ENCODE measurements at places on chromosomes 2 and 18.

GRCh38 chr2:48819206-48819735 is 63.7 kb upstream of the LHCGR start:
- DNase-seq: no peak

GRCh38 chr2:23204685-23205242 is 180.2 kb upstream of the KLHL29 start:
- no peak for DNase-seq

GRCh38 chr2:157333304-157334047 is 7.9 kb upstream of the ERMN start:
- DNase-seq: no peak

GRCh38 chr18:21000667-21001066 is 110.9 kb downstream of the ROCK1 start:
- no peak for DNase-seq

GRCh38 chr18:8984131-8984721 is 118.3 kb upstream of the NDUFV2 start:
- DNase-seq: no peak

DNA sequence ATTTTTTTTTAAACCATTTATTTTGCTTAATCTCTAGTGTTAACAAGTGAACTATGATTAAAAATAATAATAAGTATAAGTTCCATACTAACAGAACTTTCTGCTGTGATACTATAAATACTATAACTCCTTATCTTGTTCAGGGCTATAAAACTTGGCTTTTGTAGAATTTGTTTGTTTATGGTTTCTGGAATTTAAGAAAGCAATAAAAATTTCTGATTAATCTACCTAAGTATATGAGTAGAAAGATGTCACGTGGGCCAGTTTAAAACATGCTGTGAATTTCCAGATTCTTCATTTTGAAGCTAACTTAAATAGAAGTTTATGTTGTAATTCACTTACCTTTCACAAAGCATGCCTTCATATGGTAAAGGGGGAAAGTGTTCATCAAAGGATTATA is 1236.3 kb upstream of the ACVR2A start:
- no peak for DNase-seq

DNA sequence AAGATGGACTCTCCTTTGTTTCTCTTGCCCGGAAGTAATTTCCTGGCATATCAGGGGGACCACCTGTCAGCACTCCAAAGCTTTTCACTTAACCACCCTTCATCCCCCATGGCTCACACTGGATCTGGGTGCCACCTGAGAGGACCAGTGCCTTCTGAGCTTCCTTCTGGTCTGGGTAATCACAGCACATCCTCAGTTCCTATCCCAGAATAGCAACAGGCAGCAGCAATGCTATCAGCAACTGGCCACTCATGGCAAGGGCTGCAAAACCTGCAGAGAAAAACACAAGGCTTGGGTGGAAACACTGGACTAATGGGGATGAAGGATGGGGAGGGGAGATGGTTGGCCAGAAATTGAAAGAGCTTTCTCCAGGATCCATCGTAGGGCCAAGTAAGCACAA is 59.9 kb upstream of the STPG4 start:
- no peak for DNase-seq

- no peak for DNase-seq
These were observed 44.0 kb upstream of the PPP1CB start for GRCh38 chr2:28707592-28707991.

DNA sequence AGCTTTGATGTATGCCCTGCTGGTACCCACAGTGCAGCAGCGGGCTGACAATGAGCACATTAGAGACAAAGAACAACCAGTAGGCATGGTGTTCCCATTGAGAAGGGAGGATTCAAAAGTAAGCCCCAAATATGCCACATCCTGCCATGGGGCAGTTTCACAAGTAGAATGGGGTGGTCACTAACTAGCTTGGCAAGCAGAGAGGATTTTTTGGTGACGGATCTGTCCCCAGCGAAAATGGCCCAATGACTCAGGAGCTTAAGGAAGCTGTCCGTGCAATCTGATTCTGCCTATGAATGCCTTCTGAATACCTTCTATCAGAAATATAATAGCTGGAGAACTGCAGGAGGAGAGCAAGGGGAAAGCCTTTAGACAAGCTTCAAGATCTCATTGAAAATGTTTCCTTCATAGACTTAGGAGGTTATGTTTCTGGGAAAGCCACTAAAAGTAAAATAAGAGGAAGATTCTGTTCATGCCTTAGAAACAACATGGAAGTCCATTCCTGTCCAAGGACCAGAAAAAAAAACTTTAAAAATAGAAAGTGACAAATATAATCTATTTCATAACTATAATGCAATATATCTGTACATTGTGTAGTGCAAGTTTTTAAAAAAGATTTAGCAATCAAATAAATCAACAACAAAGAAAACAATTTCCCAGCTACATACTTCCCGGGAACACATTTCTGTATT is 117.5 kb upstream of the SLC14A2 start:
- no peak for DNase-seq

- DNase-seq: no peak
These were observed 90.3 kb downstream of the C1QL2 start for GRCh38 chr2:119068154-119068725.

DNA sequence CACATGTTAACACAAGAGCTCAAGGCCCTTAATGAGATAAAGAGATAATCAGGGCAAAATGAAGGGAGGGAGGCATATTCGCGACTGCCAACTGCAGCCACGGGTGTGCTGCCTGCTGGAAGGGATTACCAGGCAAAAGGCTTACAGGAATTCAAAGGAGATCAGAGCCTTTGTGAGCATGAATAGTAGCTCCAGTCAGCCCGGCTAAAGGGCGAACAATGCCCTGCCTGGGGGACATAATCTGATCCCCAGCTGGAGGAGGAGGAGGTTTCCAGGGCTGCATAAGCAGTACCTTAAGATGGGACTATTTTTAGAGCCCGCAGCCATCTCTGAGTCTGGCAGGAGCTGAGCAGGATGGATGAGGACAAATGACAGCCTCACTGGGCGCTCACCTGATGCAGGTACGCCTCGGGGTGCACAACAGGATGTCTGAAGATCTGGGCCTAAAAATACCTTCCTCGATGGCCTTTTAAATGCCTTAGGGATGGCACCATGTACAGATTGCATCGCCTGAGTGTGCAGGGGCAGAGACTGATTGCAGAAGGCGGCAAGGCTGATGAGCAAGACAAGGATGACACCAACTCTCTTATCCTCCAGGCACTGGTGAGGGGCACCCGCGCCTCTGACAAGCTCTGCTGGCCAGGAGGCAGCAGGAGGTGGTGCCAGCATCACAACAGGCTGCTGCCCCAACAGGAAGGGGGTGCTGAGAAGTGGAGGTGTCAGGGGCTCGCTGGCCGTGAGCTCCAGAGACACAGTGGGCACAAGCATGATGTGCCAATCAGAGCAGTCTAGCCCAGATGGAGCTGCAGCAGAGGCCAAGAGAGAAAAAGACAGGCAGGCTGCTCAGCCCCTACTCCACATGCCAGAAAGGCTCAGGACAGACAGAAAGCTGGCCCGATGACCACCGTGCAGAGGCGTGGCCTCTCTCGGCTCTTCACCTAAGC is 111.4 kb downstream of the EIPR1 start:
- DNase-seq: no peak

GRCh38 chr18:6755107-6755506 is 25.6 kb downstream of the ARHGAP28 start:
- no peak for DNase-seq

- no peak for DNase-seq
These were observed 54.5 kb downstream of the HS1BP3 start for GRCh38 chr2:20596193-20596972.

DNA sequence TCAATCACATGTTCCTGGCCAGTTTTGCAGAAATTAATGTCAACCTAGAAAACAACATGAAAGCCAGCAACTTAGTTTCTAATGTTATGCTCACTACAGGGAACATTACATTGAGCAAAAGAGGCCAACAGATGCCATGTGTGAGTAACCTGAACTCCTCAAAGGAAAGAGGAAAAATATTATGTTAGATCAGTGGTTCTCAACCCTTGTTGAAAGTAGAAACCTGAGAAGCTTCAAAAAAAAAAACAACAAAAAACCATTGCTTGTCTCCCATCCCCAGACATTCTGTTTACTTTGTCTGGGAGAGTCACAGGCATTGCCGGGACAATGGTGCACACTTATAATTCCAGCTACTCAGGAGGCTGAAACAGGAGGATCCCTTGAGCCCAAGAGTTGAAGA is 57.7 kb downstream of the METTL4 start:
- no peak for DNase-seq

DNA sequence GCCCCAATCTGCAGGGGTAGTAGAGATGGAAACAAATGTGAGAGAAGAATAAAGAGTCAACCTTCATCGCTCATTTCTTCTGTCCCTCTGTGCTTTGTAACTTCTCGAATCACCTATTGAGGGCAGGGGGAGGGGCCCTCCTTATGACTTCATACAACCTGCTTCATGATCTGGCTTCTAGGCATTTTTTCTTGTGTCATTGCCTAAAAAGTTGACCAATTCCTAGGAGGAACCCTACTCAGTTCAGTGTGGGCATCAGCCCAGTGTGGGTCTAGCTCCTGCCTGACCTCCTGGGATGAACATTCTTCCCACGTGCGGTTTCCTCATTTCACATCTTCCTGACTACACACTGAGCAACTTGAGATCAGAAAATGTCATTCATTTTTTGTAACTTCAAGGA is 46.3 kb upstream of the CREB1 start:
- no peak for DNase-seq

GRCh38 chr18:48472610-48473009 is 63.4 kb upstream of the ZBTB7C start:
- DNase-seq: no peak

- no peak for DNase-seq
These were observed 64.7 kb upstream of the SERTAD2 start for GRCh38 chr2:64718250-64718885.

GRCh38 chr2:142880279-142880678 is 2.8 kb downstream of the KYNU start:
- DNase-seq: no peak

GRCh38 chr18:36187193-36187825 is at the start of gene MOCOS:
Gene MOCOS (plus strand): TSS chr18:36187497. CDS start chr18:36187540, 43 bp downstream.
- DNase-seq: peak; percentile 15

DNA sequence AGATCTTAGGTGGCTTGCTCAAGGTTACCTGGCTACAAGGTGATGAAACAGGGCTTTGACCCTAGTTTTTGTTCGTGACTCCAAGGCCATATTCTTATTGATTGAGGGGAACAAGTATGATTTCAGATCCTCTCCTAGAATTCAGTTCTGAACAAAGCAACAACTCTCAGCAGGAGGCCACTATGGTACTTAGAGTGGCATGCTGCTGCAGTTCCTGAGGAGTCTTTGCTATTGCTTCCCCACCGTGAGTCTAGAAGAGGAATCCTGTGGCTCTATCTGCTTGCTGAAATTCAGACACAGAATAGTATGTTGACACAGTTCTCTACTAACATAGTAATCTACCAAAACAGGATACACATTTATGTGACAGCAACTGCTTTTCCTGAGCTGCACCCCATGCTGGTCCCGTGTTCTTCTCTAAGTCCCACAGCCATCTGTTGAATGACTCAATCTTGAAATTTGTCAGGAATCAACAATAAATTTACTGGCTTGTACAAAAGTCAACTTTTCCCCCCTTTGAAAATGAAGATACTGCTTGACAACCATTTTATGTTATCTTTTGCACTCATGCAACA is 4.1 kb downstream of the TGFBRAP1 start:
- DNase-seq: no peak

GRCh38 chr2:162838136-162838497 is 450 bp downstream of the KCNH7 start:
- no peak for DNase-seq

- DNase-seq: no peak
These were observed 16.1 kb upstream of the MAL start for GRCh38 chr2:95009412-95009811.

- DNase-seq: no peak
These were observed 692.4 kb downstream of the CPS1 start for GRCh38 chr2:211248841-211249240.

DNA sequence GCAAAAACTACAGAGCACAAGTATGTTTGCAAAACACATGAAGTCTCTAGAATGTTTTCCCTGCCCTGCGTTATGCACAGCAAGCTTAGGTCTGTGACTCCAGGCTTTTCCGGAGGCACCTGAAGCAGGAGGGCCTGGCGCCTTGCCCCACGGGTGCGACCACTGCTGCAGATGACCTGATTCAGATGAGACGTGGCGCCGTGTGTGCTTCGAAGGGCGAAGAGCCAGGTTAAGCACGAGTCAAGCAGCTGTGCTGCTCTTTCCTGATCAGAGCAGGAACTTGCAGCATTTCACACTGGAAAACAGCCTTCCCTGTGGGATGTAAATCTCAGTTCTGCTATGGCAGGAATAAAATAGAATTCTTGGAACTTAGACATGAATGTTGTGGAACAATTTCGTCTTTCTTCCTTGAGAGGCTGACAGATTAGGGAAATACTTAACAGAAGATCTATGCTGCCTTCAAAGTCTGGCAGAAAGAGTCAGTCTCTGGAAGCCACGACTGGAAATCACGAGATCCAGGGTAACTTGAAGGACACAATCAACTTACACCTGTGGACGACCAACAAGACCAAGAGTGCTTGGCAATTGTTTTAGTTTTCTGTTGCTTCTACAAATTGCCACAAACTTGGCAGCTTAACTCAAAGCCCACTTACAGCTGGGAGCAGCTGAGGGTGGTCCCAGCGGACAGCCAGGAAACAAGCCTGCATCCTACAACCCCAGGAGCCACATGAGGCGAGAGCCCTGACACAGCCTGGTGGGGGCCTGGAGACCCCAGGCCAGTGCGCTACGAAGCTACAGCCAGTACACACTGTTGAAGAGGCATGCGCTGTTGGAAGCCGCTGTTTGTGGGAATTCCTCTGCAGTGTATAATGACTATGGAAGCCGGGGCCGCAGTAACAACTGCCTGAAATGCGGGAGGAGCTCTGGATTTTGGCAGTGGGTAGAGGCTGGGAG is 42.9 kb downstream of the EIPR1 start:
- DNase-seq: no peak

- no peak for DNase-seq
These were observed 113.4 kb upstream of the TANK start for GRCh38 chr2:161046876-161047275.

- no peak for DNase-seq
These were observed 14.5 kb downstream of the OSBPL6 start for GRCh38 chr2:178208817-178209216.

DNA sequence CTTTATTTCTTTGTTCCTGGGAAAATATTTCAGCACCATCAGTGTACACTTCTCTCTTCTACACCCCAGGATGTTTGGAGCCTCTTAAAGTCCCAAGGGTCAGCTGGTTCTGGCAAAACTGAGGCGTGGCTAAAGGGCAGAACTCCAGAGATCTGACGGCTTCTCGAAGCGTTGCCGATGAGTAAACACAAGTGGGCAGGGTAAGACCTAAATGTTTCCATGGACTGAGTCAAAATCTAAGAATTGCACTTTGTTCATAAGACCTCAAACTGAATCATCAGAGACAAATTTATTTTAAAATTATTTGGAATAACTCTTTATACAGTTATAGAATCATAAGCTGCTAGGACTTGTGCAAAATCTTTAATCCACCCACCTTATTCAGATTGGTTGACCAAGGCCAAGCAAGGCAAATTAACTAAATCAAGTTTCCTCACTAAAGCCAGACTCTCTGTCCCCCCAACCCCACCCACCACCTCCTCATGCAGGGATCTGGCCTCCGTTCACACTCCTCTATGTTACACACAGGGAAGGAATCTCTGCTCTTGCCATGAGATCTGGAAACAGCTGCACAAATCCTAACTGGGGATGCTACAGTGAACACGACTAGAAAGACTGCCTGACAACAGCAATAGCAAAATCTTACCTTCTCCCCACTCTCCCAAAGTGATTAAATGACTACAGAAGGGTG is 342.6 kb upstream of the KLHL29 start:
- DNase-seq: no peak

- DNase-seq: no peak
These were observed 44.8 kb downstream of the KCMF1 start for GRCh38 chr2:85015653-85016360.

Measured in effector CD4-positive, alpha-beta T cell (primary cell).